ENCODE measurements at places on chromosomes 7 and 10.
A peak's percentile ranks its signal among the peaks of the same experiment; 100 is the strongest.

GRCh38 chr7:1457949-1458682 lies 1.2 kb downstream of the MICALL2 start:
- no peak for DNase-seq

DNA sequence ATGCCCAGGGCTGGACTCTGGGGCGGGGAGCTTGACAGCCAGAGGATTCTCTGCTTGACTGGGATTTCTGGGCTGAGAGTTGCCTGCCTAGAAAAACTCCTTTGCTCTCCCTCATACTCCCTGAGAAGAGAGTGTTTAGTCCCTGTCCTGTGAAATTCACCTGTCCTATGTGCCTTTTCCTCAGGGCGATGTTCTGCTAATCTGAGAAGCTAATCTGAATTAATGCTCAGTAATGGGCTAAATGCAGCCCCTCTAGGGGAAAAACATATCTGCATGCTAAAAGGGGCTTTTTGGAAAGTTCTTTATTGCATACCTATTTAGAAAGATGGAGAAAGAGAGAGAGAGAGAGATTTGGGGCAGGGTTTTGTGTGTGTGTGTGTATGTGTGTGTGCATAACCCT lies 454.4 kb downstream of the GATA3 start:
- no peak for DNase-seq

GRCh38 chr7:136845899-136846465 lies 22.5 kb upstream of the CHRM2 start:
- DNase-seq: no peak

GRCh38 chr7:31735991-31736982 lies 49.3 kb downstream of the PPP1R17 start:
- peak; percentile 56 for DNase-seq

GRCh38 chr7:36546331-36546730 lies 156.7 kb downstream of the ANLN start:
- DNase-seq: no peak

GRCh38 chr10:58511765-58512490 lies 744 bp upstream of the BICC1 start:
- DNase-seq: no peak

GRCh38 chr10:89591796-89592271 lies 53.2 kb downstream of the PANK1 start:
- no peak for DNase-seq

DNA sequence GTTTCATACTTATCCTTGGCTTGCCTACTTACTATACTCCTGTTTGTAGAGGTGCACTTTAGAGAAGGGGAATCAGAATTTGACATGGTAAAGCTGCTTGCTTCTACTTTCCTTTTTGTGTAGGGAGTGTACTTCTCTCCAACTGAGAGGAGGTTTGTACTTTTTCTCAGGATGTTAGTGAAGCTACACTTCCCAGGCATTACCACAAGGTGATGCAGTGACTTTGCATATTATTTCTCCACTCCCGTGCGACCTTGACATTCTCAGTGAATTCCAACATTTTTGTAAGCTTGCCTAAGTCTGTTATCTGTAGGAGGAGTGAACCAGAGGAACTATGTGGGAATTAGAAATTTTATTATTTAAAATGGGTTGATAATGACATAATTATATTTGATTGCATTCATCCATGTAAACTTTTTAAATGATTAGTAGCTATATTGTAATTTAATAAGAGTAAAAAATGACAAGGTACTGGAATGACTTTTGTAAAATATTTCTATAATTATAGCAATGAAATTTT lies 5.2 kb downstream of the TAX1BP1 start:
- peak; percentile 69 for DNase-seq

- no peak for DNase-seq
Observed at GRCh38 chr10:5719546-5719945, 34.9 kb downstream of the TASOR2 start.

DNA sequence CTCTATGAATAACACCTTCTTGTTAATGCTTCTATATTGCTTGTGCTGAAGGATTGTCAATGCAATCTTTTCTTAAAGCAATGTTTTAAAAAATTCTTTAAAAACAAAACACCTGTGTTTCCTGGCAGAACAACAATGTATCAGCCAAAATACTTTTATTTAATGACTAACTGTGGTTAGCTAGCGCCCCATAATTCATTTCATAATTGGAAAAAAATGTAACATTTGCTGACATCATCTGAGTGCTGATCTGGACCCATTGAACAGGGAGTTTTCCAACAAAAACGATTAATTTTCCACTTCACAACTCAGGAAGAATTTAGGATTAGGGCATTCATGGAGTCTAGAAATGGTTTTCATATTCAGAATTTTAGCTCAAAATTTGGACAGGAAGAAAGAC lies 137.6 kb upstream of the CDK6 start:
- DNase-seq: peak; percentile 44

DNA sequence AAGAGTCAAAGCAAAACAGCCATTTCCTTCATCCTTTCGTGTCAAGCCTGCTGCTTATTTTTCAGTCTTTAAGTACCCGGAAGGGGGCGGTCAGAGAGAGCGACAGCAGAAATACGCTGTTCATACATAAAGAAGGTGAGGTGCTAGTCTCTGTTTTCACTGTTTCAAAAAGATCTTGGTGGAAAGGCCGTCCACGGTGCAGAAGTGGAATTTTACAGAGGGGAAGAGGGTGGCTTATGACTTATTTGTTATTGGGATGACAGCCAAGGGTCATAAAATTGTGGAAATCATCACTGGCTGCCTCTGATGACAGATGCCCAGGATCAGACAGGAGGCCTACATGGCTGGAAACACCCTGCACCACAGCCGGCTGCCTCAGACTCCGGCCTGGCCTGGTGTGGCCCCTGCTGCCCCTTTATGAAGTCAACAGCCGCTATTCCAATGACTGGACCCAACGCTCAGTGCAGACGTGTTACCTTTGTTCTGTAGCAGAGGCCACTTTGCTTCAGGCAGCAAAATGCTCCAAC lies 57.0 kb downstream of the HIPK2 start:
- DNase-seq: peak; percentile 24

GRCh38 chr7:41882256-41882655 lies 179.4 kb upstream of the INHBA start:
- no peak for DNase-seq

- no peak for DNase-seq
Observed at GRCh38 chr7:26237035-26237807, 35.7 kb downstream of the CBX3 start.

DNA sequence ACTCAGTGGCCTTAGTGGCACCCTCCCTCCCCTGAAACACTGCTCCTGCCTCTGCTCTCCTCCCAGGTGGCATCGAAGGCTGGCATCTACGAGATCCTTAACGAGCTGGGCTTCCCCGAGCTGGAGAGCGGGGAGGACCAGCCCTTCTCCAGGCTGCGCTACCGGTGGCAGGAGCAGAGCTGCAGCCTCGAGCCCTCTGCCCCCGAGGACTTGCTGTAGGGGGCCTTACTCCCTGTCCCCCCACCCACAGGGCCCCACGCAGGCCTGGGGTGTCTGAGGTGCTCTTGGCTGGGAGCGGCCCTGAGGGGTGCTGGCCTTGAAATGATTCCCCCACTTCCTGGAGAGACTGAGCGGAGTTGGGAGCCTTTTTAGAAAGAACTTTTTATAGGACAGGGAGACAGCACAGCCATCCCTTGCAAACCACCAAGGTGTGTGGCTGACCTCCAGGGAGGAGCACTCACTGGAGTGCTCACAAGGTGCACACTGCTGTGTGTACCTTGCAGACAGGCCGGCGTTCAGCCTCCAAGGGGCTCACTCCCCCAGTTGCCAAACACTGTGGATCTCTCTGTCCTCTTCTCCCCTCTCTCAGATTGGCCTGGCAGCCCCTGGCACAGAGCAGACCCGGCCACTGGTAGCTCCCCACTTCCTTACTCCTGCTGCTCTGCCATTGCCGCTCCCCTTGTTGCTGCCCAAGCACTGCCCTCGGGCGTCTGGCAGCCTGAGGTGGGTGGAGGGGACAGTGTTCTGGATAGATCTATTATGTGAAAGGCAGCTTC lies 35.8 kb downstream of the PRF1 start:
- DNase-seq: no peak

- DNase-seq: no peak
Observed at GRCh38 chr10:3708852-3709251, 76.2 kb downstream of the KLF6 start.

DNA sequence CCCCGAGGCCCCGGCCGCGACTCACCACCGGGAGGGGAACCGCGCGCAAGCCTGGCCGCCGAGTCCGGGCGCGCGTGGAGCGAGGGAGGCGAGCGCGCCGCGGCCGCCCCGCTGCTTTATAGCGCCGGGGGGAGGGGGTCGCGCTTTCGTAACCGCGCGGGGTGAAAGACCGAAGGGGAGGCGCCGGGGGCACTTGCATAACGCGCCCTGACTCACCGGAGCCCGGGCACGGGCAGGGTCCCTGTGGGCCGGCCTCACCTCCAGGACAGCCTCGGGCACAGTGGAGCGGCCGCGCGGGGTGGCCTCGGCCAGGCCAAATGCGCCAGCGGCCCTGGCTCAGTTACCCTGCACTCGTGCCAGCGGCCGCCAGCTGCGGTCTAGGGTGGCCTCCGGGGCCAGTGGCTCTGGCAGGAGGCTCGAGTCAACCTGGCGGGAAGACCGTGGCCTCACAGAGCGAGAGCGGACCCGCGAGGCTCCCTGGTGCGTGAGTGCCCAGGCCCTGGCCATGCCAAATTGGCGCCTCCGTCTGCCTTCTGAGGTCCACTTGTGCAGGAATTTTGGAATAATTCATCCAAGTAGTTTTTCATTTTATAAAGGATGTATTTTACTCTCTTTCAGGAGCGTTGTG lies at the start of gene RBP4:
Gene RBP4, minus strand, starts transcription at position 90 of the 628 bp plus-strand sequence. CDS start 207 bp downstream, outside the sequence.
- DNase-seq: no peak

DNA sequence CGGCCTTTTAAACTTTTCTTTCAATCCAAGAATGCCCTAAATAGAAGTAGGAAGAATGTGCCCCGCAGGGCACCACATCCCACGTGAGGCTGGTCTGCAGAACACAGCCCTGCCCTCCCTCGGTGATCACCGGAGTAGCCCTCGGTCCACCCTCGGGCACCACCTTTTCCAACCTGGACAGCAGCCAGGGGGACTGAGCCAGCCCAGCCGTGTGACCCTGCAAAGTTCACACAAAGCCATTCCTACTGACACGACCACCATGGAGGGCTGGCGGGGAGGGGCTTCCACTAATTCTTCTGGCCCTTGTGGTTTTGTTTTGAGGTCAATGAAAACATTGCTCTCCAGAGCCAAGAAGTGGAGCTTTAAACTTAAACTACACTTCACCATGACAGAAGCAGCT lies 132.2 kb downstream of the TCERG1L start:
- no peak for DNase-seq

- no peak for DNase-seq
Observed at GRCh38 chr10:42963312-42963711, 113.6 kb upstream of the RET start.

DNA sequence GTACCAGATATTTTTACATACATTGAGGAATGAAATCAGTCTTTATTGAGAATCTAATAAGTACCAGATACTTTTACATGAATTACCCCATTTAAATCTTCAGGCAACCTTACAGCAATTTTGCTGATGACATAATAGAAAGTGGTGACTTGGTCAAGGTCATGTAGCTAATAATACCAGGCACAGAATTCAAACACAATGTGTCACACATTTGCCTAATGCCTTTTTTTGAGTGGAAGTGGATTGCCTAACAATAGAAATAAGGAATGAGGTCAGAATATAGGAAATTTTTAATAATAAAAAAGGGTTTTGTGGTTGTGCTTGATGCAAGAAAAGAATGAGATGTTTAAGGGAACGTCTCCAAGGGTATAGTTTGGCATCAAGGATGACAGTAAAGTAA lies 466.6 kb upstream of the IGFBP3 start:
- no peak for DNase-seq

DNA sequence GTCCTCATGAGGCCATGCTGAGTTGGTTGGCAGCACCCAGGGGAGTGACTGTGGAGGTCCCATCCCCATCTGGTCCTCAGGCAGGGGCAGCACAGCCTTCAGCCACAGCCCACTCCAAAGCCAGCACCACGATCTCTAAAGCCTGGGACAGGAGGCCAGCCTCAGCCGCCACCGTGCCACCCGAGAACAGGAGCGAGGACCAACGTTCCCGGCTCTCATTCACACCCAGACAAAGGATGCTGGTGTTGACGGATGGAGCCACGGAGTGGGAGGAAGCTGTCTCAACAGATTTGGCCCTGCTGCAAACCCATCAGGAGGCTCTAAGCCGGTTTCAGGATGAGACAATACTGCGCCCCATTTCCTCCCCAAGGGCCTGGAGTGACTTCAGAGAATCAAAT lies 42.7 kb upstream of the PPP2R2D start:
- DNase-seq: no peak

DNA sequence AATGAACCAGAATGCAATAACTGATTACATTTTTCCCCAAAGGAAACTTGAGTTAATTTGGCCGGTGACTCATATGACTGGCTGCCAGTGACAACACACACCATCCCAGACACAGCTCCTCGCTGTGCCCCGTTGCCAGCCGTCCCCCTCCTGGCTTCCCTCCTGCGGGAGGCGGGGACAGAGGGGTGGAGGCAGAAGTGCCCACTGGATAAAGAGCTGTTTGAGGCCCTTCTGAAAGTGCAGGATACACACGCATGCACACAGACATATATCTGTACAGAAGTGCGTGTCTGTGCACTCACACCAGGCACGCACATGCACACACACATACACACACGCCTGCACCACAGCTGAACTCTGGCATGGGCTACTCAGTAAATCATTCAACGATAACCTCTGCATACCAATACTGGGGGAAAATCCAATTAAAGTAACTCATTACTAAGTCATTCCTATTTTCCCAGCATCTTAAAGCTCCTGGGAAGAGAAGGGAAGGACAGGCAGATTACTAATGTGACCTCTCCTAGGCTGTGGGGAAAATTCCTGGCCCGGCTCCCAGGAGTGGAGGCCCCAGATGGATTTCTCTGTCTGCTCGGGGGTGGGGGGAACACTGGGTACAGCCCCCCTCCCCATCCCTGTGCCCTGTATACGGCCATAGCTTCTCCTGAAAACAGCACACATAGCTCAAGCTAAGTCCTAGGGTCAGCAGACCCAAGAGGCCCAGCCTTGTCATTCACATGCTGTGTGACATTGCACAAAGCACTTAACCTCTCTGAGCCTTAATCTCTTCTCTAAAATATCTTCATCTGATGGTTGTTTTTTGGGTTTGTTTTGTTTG lies 52.3 kb upstream of the MYL10 start:
- DNase-seq: peak; percentile 78

GRCh38 chr7:130400120-130400572 lies 19.9 kb downstream of the CPA1 start:
- no peak for DNase-seq

DNA sequence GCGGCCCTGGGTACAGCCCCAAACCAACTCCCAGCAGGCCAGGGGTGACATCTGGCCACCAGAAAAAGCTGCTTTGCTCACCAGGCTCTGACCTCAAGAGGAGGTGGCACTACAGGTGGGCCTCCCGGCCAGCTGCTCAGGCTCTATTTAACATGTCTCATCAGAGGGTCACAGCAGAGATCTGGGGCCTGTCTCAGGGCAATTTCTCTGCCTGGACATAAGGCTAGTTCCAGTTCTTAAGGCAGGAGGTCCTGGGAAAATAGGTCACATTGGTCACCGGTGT lies 88.6 kb downstream of the GFRA1 start:
- no peak for DNase-seq

DNA sequence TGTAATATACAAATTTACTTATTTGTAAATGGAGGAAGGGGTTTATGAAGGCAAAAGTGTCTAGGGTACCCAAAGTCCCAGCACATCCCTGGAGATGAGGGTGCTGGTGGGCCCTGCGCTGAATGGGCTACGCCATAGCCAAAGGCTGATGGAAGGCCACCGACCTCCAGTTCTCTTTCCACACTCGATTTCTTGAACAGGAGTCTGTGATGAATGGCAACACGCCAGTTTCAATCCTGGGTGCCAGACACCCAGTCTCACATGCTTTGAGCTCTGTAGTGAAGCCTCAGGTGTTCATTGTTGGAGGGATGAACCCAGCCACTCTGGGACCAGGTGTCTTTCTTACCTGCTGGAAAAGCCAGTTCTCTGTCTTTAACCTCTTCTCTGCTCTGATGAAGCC lies 752 bp downstream of the LRMDA start:
- DNase-seq: no peak

All from RWPE1 (cell line).